ENCODE measurements at places on chromosomes 16 and 17. TPM values are rescaled to one million over a fixed set of nuclear protein-coding genes. Genes with fewer than 3 reads are reported as not detected.

- no peaks in the 10 kb centered on the region for H3K36me3 ChIP-seq
- peaks cover 2% of the 10 kb centered on the region for H3K4me1 ChIP-seq
- no peak overlapping the region for H3K4me3 ChIP-seq
- no peaks in the 10 kb centered on the region for H3K27me3 ChIP-seq
- DNase-seq, result no peak
Observed at GRCh38 chr17:43679911-43680310, 18.2 kb upstream of the MEOX1 start.

GRCh38 chr17:57559226-57559625 is 185.9 kb downstream of the CCDC182 start:
- no peaks in the 10 kb centered on the region for H3K27me3 ChIP-seq
- H3K36me3 ChIP-seq, result no peaks in the 10 kb centered on the region
- H3K4me3 ChIP-seq, result no peak overlapping the region
- H3K4me1 ChIP-seq, result peaks cover 18% of the 10 kb centered on the region
- no peak for DNase-seq
- no peak overlapping the region for H3K27ac ChIP-seq

Gene UMOD
- not detected for polyA plus RNA-seq

Gene TMEM100
- 5.3 TPM for polyA plus RNA-seq

- peaks cover 13% of the 10 kb centered on the region for H3K36me3 ChIP-seq
- H3K27me3 ChIP-seq, result no peaks in the 10 kb centered on the region
- no peak overlapping the region for H3K27ac ChIP-seq
- no peak for DNase-seq
Observed at GRCh38 chr17:6608321-6608720, 32.2 kb downstream of the KIAA0753 start.

DNA sequence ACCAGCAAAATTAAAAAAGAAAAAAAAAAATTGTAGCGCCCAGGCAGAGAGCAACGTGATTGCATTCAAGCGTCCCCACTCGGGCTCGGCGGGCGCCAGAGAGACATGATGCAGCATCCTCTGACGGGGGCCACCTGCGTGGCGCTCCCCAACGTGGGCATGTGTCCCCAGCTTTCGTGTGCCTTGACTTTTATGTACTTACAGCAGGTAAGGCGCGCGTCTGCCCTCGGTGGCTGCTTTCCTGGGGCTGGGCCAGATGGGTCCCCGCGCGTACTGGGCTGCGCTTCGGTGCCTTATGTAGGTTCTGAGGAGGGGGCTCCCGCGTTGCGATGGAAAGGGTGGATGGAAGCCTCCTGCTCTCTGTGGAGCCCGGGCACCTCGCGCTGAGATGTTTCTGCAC is 28.4 kb upstream of the RBFOX1 start:
- no peaks in the 10 kb centered on the region for H3K4me1 ChIP-seq
- peak; percentile 24 for DNase-seq
- no peak overlapping the region for H3K27ac ChIP-seq
- peaks cover 12% of the 10 kb centered on the region for H3K27me3 ChIP-seq
- peak overlapping the region; percentile 44 for H3K4me3 ChIP-seq

Gene RUNDC3A
- polyA plus RNA-seq, result 0.19 TPM

Gene KRT20
- polyA plus RNA-seq, result 0.12 TPM

Gene C17orf50
- not detected for polyA plus RNA-seq

GRCh38 chr16:66020642-66021041 is 345.8 kb upstream of the CDH5 start:
- H3K27me3 ChIP-seq, result no peaks in the 10 kb centered on the region
- no peak overlapping the region for H3K27ac ChIP-seq
- no peaks in the 10 kb centered on the region for H3K4me1 ChIP-seq
- H3K4me3 ChIP-seq, result no peak overlapping the region
- no peaks in the 10 kb centered on the region for H3K36me3 ChIP-seq

DNA sequence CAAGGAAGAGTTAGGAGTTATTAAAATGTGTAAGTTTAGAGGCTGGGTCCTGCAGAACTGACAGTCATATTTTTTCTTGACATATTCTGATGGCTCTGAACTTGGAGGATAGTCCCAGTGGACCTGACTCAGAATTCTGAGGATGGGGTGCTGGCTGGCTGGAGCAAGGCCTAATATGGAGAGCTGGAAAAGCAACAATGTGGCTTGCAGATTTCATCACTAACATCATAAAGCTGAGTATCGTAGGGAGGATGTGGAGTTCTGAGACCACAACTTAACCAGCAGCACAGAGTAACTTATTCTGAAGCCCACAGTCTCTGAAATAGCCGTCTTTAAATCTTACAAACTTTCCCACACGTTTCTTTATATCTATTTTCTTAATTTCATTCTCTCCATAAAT is 2.3 kb downstream of the KRTAP1-5 start:
- DNase-seq, result no peak
- no peak overlapping the region for H3K27ac ChIP-seq
- no peaks in the 10 kb centered on the region for H3K36me3 ChIP-seq
- no peaks in the 10 kb centered on the region for H3K4me1 ChIP-seq
- peaks cover 7% of the 10 kb centered on the region for H3K27me3 ChIP-seq

- H3K27me3 ChIP-seq, result no peaks in the 10 kb centered on the region
- H3K4me1 ChIP-seq, result peaks cover 25% of the 10 kb centered on the region
- no peaks in the 10 kb centered on the region for H3K36me3 ChIP-seq
- DNase-seq, result no peak
- H3K4me3 ChIP-seq, result peak overlapping the region; percentile 90
Observed at GRCh38 chr17:4947010-4947410, 1.3 kb downstream of the PFN1 start.

Gene COG8
- 19.9 TPM for polyA plus RNA-seq

- no peak for DNase-seq
- H3K27ac ChIP-seq, result no peak overlapping the region
- no peak overlapping the region for H3K4me3 ChIP-seq
Observed at GRCh38 chr17:611202-611601, 103.4 kb downstream of the VPS53 start.

Gene SLC38A8
- 25.3 TPM for polyA plus RNA-seq

DNA sequence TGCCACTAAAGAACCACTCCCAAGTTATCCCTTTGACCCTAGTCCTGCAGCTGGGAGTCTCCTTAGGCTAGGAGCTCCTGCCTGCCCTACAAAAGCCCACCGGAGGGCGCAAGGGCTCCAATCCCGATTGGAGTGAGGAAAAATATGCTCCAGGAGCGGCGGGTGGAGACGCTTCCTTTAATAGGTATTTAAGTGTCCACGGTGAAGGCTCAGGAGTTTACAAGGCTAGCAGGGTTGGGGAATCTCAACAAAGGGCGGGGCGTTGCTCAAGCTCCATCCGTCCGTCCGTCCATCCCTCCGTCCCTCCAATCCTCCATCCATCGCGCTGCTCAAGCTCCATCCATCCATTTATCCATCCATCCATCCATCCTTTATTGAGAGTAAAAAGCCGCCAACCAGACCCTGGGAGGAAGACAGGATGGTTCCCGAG is 556 bp upstream of the SPNS1 start:
- H3K27me3 ChIP-seq, result no peaks in the 10 kb centered on the region
- H3K27ac ChIP-seq, result peak overlapping the region; percentile 80
- no peaks in the 10 kb centered on the region for H3K4me1 ChIP-seq
- H3K36me3 ChIP-seq, result no peaks in the 10 kb centered on the region

DNA sequence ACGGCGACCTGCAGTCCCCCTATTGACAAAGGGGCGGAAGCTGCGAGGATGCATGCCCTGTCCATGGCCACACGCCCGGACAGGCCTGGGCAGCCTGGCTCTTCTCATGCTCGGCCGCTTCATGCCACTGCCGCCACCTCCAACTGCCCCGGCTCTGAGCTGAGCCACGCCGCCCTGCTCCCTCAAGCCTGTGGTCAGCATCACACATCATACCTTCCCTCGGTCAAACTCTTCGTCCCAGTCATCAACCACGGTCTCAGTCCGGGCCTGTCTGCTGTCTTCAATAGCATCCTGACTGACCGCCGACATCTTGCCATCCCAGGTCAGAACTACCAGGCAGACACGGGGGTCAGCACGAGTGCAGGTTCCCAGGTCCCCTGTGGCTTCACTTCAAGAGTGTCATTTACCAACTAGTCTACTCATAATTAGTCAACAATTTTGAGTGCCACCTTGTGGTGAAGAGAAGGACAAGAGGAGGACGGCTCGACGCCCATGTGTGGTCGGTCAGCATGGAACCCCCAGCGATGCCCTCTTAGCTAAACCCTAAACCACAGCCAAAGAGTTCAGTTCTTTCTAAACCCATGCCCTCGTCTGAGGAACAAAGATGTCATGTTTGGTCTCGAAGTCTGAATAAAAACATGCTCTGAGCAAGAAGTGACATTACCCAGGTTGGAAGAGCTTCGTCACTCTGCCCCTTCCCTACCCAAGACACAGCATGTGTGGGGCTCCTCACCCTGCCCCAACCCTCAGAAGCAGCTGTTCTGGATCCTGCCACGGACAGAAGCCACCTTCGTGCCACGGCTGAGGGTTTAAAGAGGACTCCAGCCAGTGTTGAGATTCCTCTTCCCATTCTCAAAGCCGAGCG is 16.9 kb upstream of the CYTH1 start:
- H3K27ac ChIP-seq, result no peak overlapping the region
- no peaks in the 10 kb centered on the region for H3K27me3 ChIP-seq
- DNase-seq, result no peak
- H3K4me3 ChIP-seq, result no peak overlapping the region
- H3K36me3 ChIP-seq, result peaks cover 88% of the 10 kb centered on the region

DNA sequence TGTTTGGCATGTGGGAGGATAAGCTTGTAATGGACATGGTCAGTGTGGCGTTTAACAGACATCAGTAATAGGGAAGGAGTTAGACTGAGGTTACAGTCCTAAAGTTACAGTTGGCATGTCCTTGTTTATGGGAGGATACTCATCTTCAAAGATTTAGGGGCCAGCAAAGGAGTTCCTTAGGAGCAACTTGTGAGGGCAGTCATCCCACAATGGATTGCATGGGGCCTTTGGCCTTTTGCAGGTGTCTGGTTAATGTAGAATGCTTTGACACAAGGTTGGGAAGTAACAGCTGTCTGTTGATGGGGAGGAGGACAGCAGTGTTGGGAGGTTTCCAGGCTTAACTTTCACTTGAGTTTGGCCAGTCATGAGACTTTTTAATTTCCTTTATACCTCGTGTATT is 2.2 kb downstream of the NUBP1 start:
- H3K4me1 ChIP-seq, result peaks cover 50% of the 10 kb centered on the region
- no peaks in the 10 kb centered on the region for H3K27me3 ChIP-seq
- no peak overlapping the region for H3K4me3 ChIP-seq
- peak overlapping the region; percentile 28 for H3K27ac ChIP-seq

DNA sequence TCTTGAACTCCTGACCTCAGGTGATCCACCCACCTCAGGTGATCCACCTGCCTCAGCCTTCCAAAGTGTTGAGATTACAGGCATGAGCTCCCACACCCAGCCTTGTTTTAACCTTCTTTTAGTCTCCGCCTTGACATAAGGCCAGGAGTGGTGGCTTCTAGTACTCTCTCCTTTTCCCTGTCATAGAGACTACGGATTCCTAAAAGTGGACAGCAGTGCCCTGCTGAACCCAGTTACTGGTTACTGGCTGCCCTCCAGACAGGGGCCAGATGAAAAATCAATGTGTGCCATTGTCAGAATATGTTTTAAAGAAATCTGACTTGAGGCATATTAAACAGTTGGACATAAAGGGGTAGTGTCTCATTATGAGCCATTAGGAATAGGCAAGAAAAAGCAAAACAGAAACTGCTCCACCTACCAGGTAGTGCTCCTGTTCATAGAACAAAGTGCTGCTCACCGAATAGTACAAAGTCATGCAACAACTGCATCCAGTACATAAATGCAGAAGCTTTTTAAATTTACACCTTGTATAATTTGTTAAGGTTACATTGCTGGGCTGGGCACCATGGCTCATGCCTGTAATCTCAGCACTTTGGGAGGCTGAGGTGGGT is 32.1 kb downstream of the TRIM25 start:
- H3K27ac ChIP-seq, result no peak overlapping the region
- DNase-seq, result no peak
- no peak overlapping the region for H3K4me3 ChIP-seq
- H3K36me3 ChIP-seq, result no peaks in the 10 kb centered on the region

GRCh38 chr17:4576729-4577322 is 7.5 kb upstream of the SMTNL2 start:
- no peaks in the 10 kb centered on the region for H3K4me1 ChIP-seq
- peak; percentile 18 for DNase-seq
- H3K27ac ChIP-seq, result no peak overlapping the region
- no peak overlapping the region for H3K4me3 ChIP-seq
- H3K36me3 ChIP-seq, result no peaks in the 10 kb centered on the region

Gene NACA2
- polyA plus RNA-seq, result 0.11 TPM

- no peak overlapping the region for H3K4me3 ChIP-seq
- H3K4me1 ChIP-seq, result no peaks in the 10 kb centered on the region
- DNase-seq, result no peak
Observed at GRCh38 chr17:31408586-31408985, 17.1 kb downstream of the RAB11FIP4 start.

DNA sequence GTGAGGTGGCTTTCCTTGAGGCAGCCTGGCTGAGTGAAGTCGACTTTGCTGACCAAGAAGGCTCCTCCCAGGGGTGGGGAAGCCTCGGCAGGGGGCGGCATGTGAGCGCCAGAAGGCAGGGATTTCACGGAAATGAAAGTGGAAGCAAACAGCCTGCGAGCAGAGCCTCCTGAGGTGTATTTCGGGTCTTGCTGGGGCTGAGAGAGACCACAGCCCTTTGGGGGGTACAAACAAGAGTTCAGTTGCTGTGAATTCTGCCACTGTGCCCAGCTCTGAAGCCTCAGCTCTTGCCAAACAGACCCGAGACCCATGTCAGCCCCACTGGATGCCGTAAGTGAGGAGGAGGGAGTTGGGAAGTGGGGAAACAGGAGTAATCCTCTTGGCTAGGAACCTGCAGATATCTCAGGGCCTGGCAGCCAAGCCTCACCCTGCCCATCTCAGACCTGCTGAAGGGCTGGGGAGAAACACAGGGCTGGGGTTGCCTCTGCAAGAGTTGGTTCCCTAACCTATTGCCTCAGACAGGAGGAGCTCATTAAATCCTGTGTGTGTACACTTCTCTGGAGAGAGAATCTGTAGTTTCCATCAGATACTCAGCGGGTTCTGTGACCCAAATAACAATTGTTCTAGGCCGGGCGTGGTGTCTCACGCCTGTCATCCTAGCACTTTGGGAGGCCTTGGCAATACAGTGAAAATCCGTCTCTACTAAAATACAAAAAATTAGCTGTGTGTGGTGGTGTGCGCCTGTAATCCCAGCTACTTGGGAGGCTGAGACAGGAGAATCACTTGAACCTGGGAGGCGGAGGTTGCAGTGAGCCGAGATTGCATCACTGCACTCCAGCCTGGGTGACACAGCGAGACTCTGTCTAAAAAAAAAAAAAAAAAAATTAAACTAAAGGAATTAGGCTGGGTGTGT is at the start of gene IFI35:
Gene IFI35 (plus strand): TSS at position 146 of the 913 bp plus-strand sequence. CDS start 164 bp downstream, at position 310.
- peak within 1 kb of the TSS; percentile 35 for H3K4me3 ChIP-seq
- peaks cover 19% of the 10 kb centered on the region for H3K4me1 ChIP-seq
- peak within 1 kb of the TSS; percentile 90 for H3K27ac ChIP-seq
- peak; percentile 90 for DNase-seq

Gene C16orf54
- 0.28 TPM for polyA plus RNA-seq

Measured in heart left ventricle (tissue), 16 donors.